Stimulated activated CD4-positive, alpha-beta T cell treated with anti-CD3 and anti-CD28 coated beads, Interleukin-2, amount 100 ng/mL, for 24 hours (primary cell): ENCODE measurements at places on chromosomes 5 and 9.

DNA sequence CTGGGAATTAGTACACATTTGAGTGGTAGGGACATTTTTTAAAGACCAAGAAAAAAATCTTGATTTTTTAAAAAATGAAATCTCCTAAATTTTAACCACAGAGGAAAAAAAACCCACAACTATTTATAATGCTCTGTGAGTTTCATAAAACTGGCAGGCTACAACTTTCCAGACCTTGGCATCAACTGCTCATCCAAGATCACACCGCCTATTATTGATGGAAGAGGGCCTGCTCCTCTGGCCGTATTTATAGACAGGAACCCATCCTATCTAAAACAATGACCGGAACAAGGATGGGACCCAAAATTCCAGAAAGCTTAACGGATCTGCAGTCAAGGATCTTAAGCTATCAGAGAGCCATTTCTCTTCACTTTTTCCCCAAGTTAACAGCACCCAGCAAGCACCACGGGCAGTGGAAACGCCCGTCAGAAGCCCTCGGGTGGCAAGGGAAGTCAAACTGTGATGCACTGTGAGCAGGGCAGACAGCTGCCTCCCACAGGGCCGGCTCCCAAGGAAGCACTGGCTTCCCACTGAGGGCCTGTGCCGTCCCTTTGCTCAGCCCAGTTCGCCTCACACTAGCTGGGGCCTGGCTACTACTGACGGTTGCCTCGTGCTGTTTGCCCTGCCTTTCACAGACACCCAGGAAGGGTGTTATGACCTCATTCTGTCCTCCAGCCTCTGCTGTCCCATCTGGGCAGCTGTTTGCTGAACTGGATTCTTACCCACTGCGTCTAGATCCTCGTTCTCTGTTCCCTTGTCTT, 62.8 kb downstream of the CDC14B start:
- DNase-seq: no peak

GRCh38 chr9:134549336-134549735, 92.3 kb upstream of the COL5A1 start:
- no peak for DNase-seq

DNA sequence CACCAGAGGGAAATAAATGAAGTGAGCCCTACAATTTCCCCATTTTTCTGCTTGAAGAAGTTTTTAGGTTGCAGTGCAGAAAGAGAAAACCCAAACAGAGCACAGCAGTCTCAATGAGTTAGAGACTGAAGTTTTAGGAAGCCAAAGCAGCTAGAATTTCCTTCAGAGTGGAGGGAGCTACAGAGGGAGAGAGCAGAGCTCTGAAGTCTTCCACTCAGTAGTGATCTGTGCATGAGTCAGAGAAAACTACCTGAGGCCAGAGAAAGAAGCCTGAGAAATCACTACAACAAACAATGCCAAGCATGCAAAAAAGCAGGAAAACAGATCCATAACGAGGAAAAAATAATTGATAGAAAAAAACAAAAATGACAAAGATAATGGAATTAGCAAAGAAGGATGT, 17.9 kb upstream of the NDUFB6 start:
- DNase-seq: no peak

DNA sequence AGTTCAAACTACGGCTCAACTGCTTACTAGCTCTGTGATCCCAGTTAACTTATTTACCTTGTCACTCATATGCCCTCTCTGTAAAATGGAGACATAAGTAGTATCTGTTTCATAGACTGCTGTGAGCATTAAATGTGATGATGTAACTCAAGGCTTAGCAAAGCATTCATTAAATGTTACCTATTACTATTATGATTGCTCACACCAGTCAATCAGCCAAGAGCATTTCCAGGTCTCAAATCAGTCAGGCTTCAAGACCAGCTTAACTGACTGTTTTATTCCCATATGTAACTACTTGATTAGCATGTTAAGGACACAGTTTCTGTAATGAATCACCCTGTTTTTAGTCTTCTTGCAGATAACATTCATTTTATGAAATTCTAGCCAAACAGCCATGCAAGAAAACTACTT, 413.3 kb downstream of the MLLT3 start:
- DNase-seq: no peak

DNA sequence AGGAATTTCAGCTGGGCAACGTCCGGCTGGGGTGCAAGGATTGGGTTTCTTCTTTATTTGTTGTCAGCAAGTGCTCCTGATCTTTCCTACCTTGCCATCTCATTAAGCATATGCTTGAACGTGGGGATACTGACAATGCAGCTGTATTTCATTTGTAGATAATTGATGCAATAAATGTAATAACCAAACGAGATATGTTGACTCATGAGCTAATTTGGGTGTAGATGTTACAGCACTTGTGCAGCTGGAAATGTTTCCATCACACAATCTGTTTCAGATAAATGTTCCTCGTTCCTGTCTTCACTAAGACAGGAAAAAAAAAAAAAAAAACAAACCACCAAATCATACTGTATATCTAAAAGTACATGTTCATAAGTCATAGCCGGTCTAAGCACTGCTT, 123.8 kb downstream of the DMRT2 start:
- DNase-seq: no peak

DNA sequence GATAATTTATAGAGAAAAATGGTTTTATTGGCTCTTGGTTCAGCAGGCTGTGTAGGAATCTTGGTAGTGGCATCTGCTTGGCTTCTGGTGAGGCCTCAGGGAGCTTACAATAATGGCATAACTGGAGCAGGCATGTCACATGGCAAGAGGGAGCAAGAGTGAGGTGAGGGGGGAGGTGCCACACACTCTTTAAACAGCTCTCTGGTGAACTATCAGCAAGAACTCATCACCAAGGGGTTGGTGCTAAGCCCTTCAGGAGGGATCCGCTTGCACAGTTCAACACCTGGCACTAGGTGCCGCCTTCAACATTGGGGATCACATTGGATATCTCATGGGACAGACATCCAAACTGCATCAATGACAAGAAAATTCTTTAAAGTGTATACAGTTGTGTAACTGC, 10.5 kb downstream of the GPBP1 start:
- DNase-seq: no peak

DNA sequence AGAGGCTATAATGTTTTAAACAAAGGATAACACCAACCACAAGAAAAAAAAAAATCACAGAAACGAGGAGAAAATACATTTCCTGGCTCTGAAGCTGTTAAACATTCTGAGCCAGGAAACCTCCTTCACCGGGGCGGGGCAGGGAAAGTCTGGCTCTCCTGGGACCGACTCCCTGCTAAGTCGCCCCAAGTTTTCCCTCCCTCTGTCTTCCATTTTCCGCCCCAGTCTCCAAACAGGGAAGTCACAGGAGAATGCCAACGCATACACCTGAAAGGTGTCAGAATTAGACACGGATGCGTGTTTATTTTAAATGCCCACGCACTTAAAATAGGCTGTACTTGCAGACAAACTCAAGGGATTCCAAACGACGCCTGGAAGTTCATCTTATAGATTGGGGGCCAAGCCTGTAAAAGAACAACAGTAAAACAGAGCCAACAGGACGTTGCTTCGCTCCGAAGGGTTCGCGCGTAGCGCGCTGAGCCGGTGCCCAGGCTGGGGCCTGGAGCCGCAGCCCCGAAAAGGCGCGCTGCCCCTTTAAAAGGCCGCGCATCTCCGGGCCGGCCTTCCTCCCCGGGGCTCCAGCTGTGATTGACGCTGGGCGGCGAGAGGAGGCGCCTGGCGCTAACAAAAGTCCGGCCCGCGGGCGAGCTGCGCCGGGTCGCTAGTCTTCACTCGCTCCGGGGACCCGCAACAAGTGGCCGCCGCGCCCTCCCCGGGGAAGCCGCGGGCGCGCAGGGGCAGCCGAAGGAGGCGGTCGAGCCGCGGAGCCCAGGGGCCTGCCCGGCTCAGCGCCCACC, at the start of gene FBXL7:
FBXL7 (plus strand) TSS at position 653 of the 797 bp plus-strand sequence.
- no peak for DNase-seq

- no peak for DNase-seq
These were observed 140.4 kb downstream of the ESM1 start for GRCh38 chr5:54844905-54845566.

DNA sequence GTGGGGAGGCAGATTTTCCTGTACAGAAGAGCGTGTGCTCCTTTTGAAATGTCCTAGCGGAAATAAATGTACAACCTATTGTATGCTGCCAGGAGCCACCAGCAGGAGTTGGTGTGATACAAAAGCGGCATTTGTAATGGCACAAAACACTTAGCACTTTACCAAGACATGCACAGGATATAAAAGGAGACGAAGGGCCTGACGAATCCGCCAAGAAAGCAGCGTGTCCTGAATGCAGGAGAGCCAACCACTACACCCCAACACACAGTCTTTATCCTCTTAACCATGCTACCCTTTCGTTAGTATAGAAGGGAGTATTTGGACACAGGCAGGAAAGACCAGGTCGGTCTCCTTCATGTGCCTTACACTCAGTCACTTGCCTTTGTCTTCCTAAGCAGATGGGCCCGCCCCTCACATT, 218.1 kb downstream of the TRIM32 start:
- DNase-seq: no peak

GRCh38 chr5:1536322-1536845, 12.6 kb upstream of the LPCAT1 start:
- DNase-seq: peak; percentile 75

GRCh38 chr5:1405539-1406530, 39.4 kb downstream of the SLC6A3 start:
- no peak for DNase-seq

DNA sequence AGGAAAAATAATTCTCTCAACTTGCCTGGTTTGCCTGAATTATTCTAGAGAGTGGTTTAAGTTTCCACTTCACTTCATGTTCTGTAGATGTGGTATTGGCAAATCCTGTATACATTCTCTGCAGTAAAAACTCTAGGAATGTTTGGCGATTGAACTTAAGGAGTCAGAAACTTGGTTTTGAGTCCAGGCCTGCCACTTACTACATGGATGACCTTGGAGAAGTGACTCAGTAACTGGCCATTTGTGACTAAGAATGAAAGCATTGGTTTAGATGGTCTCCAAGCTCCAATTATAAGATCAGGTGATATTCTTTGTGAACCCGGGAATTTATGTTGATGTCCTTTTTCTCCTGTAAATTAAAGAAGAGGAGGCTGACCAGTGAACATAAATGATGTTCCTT, 233.8 kb downstream of the GAS1 start:
- DNase-seq: no peak

DNA sequence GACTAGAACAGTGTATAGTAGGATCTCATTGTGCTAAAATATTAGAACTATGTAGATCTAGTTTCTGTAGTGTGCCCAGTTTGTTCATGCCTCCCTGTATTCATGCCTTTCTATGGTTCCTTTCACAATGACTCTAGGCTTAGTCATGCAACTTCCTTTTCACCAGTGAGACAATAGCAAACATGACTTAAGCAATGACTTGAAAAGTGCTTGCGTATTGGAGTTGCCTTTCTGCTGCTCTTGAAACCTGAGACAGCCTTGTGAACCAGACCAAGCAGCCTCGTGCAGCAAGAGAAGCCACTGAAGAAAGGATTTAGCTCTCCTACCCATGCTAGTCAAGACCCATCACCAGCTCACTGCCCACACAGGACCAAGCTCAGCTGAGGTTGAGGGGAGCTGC, 294.5 kb upstream of the TAS2R1 start:
- no peak for DNase-seq

- no peak for DNase-seq
These were observed 4.7 kb upstream of the BICD2 start for GRCh38 chr9:92769286-92769685.

GRCh38 chr5:75363726-75364495, 26.9 kb downstream of the HMGCR start:
- DNase-seq: no peak

DNA sequence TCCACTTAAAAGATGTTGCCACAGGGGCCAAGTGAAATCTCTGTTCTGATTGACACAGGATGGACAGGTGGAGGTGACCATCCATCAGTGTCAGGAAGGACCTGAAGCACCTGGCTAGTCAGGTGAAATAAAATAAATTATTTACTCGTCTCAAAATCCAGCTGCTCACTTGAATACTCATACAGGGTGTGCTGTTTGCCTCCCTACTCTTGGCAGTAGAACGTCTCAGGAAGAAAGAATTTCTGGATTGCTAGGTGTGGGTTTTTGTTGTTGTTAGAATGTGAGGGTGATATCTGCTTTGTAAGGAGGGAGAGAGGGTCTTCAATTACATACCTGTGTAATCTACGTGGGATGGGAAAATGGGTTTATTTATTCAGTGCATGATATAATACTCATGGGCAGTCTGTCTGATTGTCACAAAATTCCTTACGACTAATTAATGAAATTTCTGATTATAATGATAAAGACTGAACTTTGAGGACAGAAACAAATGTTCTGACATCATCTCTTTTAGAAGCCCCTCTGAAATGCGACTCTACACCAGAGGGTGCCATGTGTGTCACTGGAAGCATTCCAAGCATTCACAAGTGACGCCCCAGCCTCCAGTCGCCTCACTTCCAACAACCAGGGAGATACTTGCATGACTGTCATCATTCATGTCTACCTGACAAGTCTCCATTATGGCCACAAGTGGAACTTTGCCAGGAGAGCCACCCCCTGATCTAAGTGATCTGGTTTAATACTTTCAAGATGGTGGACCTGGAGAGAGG, 218.4 kb downstream of the GAPVD1 start:
- no peak for DNase-seq

GRCh38 chr9:69090140-69090750, 54.7 kb downstream of the FXN start:
- DNase-seq: no peak

- DNase-seq: no peak
These were observed 51.9 kb upstream of the RAI14 start for GRCh38 chr5:34604119-34604675.

- no peak for DNase-seq
These were observed 110.9 kb upstream of the IL6ST start for GRCh38 chr5:56105511-56106291.

DNA sequence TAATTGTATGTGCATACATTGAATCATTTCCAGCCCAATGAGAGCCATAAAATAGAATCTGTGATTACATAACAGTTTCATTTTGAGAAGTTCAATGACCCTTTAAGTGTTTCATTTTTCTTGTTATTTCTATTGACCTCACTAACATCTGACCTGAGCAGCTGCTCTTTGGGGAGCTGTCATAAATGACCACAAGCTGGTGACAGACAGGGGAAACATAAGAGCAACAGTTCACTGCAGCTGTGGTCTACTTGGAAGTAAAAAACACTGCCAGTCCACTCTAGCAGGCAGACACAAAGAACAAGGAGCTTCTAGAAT, 265.4 kb downstream of the DTWD2 start:
- no peak for DNase-seq

- DNase-seq: no peak
These were observed 15.7 kb downstream of the SPATA9 start for GRCh38 chr5:95667061-95667618.

- DNase-seq: no peak
These were observed 11.1 kb upstream of the RXRA start for GRCh38 chr9:134314950-134315715.

DNA sequence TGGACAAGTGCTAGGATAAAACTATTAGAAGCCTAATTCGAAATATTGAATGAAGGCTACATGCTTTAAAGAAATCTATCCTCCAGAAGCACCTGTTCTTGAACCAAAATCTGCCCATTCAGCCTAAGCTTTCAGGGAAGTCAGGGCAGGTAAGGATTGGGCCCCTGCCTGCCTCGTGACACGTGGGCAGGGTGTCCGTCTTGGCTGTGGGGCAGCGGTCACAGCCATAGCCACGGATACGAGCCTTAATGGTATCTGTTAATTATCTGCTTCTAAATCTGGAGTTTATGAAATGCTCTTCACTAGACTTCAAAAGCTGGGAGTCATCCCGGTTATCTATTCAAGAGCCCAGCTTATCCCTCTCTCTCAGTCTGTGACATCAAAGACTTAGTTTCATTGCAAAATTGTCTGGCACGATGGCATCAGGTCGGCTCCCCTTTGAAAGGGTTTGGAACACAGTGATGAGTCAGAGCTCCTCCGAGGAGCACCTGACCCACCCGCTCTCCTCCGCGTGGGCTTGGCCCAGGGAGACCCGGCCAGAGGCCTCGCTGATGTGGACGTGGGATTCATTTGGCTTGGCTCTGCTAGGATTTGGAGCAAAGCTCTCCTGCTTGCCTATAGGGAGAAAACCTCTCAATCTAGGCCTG, 135.9 kb downstream of the MACROH2A1 start:
- DNase-seq: no peak
